ENCODE measurements at places on chromosomes 7 and 10.

- peak; percentile 55 for DNase-seq
Measured at GRCh38 chr10:86673827-86674581, 5.7 kb downstream of the LDB3 start.

DNA sequence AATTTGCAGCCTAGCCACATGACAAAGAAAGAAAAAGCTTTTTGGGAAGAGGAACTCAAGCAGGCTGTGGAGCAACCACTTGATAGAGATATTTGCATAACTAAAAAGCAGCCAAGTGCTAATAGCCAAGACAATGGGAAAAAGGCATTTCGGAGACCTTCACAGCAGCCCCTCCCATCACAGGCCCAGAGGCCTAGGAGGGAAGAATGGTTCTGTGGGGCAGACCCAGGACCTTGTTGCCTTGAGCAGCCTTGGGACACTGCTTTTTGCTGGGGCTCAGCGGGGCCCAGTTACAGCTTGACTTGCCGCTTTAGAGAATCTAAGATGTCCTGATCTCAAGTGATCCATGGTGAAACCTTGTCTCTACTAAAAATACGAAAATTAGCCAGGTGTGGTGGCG, 38.5 kb downstream of the FAM149B1 start:
- DNase-seq: no peak

GRCh38 chr10:17004801-17005380, 124.7 kb downstream of the CUBN start:
- DNase-seq: no peak

- DNase-seq: no peak
Measured at GRCh38 chr10:63125459-63125858, 7.7 kb upstream of the NRBF2 start.

DNA sequence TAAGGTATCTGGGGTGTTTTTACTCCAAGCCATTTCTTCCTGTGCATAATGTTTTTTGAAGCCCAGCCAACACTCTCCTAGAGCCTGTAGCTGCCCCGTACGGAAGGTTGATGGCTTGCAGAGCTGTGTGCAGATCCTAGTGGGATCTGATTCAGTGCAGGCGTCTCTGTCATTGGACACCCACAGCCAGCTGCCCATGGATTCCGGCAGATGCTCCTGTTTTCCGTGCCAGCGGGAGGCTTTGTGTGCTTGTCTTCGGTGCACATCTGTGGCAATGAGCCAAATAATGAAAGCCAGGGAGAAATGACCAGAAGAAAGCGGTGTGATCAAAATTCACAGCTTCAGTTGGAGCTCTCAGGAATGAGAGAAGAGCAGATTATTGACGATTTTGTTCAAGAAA, 426.4 kb downstream of the TYW1 start:
- DNase-seq: no peak

GRCh38 chr10:113626809-113627355, 37.0 kb downstream of the NRAP start:
- DNase-seq: no peak

- DNase-seq: no peak
Measured at GRCh38 chr7:115229401-115230105, 307.7 kb downstream of the MDFIC start.

- DNase-seq: no peak
Measured at GRCh38 chr10:35813219-35813618, 171.1 kb upstream of the FZD8 start.

DNA sequence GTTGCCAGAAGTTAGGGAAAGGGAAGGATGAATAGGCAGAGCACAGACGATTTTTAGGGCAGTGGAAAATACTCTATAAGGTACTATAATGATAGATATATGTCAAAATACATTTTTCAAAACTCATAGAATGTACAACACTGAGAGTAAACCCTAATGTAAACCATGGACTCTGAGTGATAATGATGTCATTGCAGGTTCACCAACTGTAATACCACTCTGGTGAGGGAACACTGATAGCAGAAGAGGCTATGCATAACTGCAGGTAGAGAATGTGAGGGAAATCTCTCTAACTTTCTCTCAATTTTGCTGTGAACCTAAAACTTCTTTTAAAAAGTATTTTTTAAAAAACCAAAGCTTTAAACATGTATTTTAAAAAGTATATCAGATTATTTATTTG, 22.1 kb downstream of the POT1 start:
- no peak for DNase-seq
